CD4-positive, alpha-beta T cell treated with Interleukin-17A for 1 hour (primary cell): ENCODE measurements at places on chromosomes 16 and 17.
A peak's percentile ranks its signal among the peaks of the same experiment; 100 is the strongest.

GRCh38 chr17:65042946-65043345, 13.6 kb downstream of the GNA13 start:
- DNase-seq = no peak

- DNase-seq = no peak
Measured at GRCh38 chr17:31595076-31595475, 203.6 kb downstream of the RAB11FIP4 start.

- no peak for DNase-seq
Measured at GRCh38 chr16:11084876-11085485, 140.6 kb downstream of the CLEC16A start.

DNA sequence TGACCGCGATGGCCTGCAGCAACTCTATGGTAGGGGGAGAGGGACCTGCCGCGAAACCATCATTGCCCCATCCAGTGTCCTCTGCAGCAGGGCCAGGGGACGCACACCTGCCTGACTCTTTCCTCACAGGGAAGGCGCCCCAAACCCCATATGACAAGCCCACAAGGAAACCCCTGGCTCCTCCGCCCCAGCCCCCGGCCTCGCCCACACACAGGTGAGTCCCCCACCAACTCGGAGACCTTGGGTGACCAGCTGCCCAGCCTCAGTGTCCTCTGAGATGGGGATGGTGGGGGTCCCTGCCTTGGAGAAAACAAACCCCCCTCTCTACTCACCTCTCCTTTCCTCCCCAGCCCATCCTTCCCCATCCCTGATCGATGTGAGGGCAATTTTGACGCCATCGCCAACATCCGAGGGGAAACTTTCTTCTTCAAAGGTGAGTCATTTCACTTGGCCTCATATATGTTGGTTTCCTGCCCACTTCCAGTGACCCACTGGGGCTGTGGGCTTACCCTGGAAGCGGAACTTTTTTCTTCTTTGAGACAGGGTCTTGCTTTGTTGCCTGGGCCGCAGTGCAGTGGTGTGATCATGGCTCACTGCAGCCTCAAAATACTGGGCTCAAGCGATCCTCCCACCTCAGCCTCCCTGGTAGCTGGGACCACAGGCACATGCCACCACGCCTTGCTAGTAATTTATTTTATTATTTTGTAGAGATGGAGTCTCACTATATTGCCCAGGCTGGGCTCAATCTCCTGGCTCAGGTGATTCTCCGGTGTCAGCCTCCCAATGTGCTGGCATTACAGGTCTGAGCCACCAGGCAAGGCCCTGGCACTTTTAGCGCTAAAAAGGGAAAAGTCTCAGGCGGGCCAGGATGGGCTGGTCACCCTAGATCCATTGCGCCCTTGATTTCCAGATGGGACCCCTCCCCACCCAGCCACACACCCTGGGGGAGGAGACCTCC, 8.0 kb upstream of the IL32 start:
- no peak for DNase-seq

DNA sequence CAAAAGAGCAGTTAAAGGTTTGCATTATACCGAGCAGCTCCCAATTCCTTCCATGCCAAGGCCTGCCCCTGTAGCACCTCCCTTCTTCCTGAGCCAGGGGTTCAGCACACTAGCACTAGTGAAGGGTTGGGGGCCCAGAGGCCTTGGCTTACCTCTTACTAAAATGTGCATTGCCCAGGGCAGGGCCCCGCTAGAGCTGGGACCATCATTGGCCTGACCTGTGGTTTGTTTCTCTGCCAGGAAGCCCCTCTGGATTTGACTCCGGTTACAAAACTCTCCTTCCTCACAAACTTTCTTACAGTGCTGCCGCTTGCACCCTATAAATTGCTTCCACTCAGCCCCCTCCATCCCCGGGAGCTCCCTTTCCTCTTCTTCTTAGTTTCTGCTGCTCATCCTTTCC, 33.8 kb downstream of the MPRIP start:
- DNase-seq = no peak

DNA sequence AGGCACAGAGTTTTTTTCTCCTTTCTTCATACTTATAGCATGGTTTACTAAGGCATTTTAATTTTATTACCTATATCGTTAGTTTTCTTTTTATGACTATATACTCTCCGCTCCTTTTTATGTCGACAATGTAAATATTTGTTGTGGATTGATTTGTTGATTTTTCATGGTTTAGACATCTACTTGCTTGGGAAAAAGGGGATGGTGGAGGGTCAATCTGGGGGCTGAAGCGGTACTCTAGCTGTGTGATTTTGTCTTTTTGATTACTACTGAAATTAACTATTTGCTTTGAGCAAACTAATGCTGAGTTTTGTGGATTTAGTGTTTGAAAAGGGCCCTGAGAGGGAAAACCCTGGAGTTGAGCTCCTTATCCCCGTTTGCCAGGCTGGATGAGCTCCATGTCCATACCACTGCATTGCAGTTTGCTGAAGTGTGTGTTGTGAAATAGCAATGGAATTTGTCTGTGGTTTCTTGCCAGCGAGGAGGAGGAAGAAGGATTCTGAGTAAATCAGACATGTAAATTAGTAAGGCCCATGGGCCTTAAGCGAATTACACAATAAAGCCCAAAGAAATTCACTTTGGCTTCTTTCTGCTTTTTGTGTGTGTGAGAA, 72.0 kb downstream of the FTO start:
- DNase-seq = no peak

GRCh38 chr17:17528696-17529652, 32.8 kb upstream of the RASD1 start:
- no peak for DNase-seq

- no peak for DNase-seq
Measured at GRCh38 chr16:57871456-57871855, 69.2 kb upstream of the KIFC3 start.

GRCh38 chr17:12821376-12821940, 32.2 kb downstream of the ARHGAP44 start:
- DNase-seq = no peak

DNA sequence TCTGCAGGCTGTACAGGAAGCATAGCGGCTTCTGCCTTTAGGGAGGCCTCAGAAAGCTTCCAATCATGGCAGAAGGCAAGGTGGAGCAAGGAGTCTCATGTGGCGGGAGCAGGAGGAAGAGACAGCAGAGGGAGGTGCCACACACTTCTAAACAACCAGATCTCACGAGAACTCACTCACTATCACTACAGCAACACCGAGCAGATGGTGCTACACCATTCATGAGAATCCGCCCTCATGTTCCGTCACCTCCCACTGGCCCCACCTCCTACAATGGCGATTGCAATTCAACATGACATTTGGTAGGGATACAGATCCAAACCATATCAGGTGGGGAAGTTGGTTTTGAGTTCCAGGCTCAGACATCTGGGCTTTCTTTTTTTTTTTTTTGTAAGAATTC, 31.9 kb upstream of the NUDT7 start:
- DNase-seq = no peak

- peak; percentile 76 for DNase-seq
Measured at GRCh38 chr17:65523411-65523810, 38.0 kb downstream of the AXIN2 start.

DNA sequence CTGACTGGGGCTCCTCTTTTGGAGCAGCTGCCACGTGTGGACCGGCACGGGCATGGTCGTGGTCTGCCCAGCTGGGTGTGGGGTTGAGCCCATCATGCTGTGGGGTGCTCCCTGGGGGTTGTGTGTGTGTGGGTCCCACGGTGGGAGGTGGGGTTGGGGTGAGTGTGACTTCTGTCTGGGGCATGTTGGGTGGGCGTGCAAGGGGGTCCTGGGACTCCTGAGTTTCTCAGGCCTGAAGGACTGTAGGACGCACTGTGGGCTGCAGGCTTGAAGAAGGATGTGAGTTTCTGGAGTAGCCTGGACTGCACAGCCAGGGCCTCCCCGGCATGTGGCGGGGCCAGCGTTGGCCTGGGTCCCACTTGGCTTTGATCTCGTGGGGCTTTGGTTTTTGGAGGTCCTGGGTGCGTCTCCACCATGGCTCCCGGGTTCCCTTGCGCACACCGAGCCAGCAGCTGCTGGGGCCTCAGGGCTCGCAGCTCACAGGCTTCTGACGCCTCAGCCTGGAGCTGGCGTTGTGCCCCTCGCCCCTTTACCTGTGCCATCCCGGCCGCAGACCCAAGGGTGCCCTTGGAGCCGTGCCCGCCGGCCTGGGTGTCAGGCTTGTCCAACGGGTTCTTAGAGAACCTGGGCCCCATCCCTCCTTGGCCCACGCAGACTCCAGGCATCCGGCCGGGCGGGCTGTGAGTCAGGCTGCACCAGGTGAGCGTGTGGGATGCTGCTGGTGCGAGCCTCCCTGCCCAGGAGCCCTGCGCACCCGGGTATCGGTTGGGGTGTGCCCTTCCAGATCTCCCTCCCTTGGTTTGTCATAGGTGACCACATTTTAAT, 34.4 kb upstream of the ZNF750 start:
- DNase-seq = no peak

DNA sequence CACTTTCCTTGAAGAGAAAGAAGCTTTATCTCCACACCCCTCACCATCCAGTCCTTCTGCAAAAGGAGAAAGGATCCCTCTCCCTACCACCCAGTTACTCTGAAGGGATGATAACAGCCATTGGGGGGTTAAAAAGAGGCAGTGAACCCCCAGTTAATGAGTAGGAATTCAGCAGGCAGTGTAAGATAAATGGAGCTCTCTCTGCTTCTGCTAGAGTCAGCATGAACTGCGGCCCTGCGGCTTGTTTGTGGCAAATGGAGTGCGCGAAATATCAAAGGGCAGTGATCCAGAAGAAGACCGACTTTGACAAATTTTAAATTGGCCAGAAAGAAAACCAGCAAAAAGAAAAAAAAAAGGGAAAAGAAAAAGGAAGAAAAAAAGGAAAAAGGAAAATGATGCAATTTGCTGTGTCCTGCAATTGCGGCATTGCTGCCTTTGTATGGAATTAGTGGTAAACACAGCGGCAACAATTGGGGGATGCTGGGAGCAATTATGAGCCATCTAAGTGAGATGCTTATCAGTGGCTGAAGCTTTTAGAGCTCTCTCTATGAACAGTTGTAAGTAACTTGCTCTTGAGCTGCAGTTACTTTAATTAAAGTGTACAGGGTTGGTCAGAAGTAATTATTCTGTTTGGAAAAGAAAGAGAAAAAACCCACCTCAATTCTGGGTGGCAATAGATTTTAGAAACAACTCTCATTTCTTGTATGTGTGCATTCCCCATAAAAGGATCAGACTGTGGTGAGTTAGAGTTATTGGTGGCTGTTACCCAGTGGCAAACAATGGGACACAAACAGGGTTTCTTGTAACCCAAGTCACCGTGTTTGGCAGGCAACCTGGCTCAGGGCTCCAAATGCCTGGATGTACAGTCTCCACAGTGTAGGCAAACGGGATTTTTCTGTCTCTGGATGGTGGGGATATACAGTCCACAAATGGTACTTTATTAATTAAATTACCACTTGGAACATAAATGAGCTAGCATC, 161.3 kb downstream of the AATF start:
- no peak for DNase-seq

GRCh38 chr17:7323731-7324437, 5.3 kb downstream of the NEURL4 start:
- DNase-seq = peak; percentile 70

GRCh38 chr17:46898364-46898763, 24.6 kb upstream of the GOSR2 start:
- no peak for DNase-seq

GRCh38 chr17:56785405-56785804, 48.3 kb downstream of the C17orf67 start:
- DNase-seq = no peak

GRCh38 chr16:31390504-31391041, 2.6 kb upstream of the ITGAD start:
- no peak for DNase-seq

DNA sequence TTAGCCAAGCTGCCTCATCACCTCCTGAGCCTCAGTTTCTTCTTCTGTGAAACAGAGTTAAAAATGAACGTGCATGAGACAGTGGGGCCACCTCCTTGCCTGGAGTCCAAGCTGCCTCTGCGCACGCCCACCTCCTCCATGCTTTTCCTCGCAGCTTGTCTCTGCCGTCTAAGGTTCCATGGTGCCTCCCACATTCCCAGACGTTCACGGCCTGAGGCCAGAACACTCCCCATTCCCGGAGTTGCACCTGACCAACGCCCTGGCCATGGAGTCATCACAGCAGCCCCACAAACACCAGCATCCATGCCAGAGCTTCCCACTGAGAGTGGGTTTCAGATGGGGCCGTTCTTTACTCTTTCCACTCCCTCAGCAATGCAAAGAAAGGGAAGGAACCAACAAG, 183.0 kb upstream of the FOXF1 start:
- no peak for DNase-seq

DNA sequence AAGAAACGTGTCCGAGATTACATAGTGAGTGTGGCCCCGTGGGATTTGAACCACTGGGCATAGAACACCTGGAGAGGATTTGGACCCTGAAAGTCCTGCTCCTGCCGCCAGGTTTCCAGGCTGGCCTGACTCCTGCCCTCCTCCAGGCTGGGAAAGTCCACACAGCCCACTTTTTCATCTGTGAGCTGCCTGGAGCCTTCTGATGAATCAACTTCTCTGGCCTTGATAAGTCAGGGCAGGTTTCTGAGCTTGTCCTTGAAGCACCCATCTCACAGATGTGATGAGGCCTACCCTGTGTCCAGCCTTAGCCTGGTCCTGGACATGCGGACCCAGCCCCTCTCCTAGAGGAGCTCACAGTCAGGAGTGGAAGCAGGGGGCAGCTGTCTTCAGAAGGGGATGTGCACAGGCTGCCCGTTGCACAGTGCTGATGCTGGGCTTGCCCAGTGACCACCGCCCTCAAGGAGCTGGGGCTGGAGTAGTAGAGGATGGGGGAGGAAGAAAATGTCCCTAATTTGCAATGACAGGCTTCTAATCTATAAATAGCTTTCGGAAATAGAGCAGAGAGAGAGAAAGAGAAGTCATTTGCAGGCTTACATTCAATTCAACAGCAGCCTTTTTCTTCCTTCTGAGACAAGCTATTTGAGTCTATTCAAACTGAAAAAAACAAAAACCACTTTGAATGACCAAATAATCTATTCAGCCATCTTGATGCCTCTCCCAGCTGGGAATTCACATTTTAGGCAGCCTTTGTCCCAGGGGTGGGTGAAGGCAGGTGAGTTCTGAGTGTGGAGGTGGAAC, 73.5 kb upstream of the DNAJA2 start:
- no peak for DNase-seq

- peak; percentile 51 for DNase-seq
Measured at GRCh38 chr17:2064980-2065785, 10.3 kb downstream of the HIC1 start.

GRCh38 chr17:73338050-73338521, 26.3 kb upstream of the CDC42EP4 start:
- DNase-seq = no peak
